ENCODE measurements at places on chromosomes 1 and 21.

- DNase-seq = no peak
Measured at GRCh38 chr1:93710499-93711453, 29.1 kb upstream of the BCAR3 start.

DNA sequence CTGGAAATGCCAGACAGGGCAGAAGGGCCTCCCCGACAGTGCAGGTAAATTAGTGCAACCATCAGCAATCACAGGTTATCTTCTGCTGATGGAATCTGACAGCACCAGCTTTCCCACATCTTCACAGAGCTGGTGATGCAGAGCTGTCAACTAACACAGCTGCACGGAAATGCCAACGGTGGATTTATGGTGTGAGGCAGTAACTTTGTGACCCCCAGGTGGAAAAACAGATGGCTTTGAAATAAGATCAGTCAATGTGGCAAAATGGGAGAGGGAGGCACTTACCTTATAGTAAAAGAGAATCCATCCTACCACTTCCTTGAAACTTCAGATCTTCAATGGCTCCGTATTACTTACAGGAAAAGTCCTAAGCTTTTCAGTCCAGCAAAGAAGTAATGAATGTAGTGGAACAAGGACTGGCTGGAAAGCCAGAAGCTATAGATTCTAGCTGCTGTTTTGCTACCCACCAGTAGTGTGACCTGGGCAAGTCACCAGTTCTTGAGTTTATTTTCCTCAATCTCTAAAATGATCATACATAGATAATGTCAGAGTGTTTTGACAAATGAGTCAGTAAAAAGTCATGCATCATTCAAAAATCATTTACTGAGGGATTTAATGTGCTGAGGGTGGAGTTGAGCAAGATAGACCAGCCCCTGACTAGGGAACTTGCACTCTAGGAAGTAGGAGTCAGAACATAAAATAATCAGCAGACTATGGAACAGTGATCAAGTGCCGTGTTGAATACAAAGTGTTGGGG, 245.7 kb upstream of the JUN start:
- peak; percentile 48 for DNase-seq

DNA sequence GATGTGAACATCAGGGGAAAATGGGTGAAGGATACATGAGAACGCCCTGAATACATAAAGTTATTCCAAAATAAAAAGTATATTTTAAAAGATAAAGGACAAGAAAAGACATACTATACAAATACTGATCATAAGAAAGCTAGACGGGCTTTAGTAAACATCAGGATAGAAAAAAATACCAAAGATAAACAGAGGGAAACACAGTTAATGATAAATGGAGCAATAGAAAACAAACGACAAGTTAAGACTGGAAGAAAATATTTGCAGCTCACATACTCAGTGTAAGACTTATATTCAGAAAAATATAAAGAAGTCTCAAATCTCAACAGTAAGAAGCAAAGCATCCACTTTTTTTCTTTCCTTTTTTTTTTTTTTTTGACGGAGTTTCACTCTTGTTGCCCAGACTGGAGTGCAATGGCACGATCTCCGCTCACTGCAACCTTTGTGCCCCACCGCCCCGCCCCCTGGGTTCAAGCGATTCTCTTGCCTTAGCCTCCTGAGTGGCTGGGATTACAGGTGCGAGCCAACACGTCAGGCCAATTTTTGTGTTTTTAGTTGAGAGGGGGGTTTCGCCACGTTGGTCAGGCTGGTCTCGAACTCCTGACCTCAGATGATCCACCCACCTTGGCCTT, 94.8 kb downstream of the OMA1 start:
- DNase-seq = no peak

DNA sequence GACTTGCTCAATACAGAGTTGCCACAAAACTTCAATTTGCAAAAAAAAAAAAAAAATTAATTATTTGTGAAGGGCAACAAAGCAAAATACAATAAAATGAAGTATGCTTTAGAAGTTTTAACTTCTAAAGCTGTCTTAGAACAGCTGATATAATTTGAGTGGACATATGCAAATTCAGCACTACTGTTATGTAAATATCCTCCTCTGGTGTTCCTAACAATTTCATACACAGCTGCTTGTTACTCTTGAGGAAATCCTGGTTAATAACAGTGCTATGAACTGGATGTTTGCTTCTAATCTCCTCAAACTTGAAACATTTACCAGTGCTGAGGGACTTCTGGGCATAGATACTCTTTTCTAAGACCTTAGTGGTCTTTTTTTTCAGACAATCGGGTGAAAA, 69.6 kb upstream of the COL24A1 start:
- no peak for DNase-seq

DNA sequence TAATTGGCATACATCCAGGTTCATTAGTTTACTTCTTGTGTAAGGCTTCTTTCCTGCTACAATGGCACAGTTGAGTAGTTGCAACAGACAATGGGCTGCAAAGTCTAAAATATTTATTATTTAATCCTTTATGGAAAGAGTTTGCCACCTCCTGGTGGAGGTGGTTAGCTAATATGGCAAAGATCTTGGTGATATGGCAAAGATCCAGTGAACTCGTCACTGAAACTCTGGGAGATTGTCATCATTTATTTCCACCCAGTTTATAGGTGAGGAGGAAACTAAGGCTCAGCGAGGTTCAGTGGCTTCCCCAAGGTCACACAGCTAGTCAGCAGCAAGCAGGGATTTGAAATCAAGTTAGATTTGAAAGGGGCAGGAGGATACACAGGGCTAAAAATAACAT, 16.1 kb upstream of the IFFO2 start:
- peak; percentile 43 for DNase-seq

DNA sequence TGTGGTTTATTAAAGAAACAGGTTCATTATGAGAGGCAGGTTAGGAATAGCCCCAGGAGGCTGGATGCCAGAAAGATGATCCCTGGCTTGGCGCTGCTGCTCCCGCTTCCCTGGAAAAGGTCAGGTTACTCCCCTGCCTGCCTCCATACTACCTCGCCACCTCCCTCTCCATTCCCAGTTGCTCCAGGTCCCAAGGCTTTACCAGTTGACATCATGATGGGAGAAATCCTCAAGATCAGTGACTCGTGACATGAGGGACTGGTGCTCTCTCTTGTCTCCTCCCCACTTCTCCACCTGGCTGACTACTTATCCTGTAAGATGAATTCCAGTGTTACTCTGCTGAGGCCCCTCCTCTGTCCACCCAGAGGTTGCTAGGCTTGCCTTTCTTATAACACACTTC, 19.7 kb downstream of the VASH2 start:
- no peak for DNase-seq

DNA sequence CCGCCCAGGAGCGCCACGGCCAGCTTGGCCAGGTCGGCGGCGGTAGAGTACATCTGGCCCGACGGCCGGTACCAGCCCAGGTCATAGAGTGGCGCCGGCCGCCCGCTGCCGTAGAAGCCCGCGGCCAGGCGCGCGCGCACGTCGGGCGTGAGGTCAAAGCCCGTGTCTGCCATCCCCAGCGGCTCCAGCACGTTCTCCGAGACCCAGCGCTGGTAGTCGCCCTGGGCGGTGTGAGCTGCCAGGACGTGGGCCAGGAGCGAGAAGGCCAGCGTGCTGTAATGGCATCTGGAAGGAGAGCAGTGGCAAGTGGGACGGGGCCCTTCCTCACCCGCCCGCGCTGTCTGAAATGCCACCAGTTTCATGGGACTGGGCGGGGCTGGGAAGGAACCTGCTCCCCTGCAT, 18.9 kb downstream of the LACTBL1 start:
- DNase-seq = no peak

- DNase-seq = no peak
Measured at GRCh38 chr1:67708606-67709005, 23.6 kb downstream of the GADD45A start.

GRCh38 chr1:59083946-59084865, 212.7 kb upstream of the FGGY start:
- no peak for DNase-seq

GRCh38 chr1:174964261-174964971, 35.3 kb upstream of the CACYBP start:
- DNase-seq = peak; percentile 40

- no peak for DNase-seq
Measured at GRCh38 chr1:71270394-71270915, 189.6 kb upstream of the ZRANB2 start.

GRCh38 chr1:177256153-177257075, 85.7 kb downstream of the BRINP2 start:
- peak; percentile 89 for DNase-seq

GRCh38 chr1:62382658-62382955, 54.2 kb upstream of the USP1 start:
- no peak for DNase-seq

DNA sequence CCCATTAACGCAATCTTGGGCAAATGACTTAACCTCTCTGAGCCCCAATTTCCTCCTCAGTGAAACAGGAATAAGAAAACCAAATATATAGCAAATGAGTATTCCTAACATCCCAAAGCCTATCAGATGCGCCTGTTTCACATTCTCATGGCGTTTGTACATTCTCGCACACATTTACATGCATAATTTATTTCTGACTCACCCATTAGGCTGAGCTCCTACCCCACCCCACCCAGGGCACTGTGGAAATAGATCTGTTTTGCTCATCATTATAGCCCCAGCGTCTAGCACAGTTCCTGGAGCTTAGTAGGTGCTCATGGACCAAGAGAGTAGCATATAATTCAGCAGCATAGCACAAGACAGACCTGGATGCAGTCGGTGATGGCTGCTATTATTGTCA, 146.1 kb upstream of the VANGL1 start:
- peak; percentile 78 for DNase-seq

DNA sequence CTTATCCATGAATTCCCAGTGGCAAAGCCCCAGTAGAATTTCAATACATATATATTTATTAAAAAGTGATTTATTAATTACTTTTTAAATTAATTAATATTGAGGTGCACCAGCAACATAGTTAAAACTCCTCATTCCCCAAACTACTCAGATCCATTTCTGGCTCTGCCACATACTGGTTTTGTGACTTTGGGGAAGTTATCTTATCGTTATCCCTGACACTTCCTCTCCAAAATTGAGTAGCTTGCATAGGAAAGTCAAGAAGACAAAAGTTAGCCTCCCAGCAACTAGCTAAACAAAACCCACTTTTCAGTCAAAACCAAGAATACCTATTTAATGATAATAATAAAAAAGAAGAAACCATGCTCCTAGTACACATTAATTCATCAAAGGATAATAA, 35.9 kb downstream of the TCP10L start:
- no peak for DNase-seq

GRCh38 chr1:13864760-13865159, 164.8 kb downstream of the PRDM2 start:
- DNase-seq = no peak

GRCh38 chr1:27143401-27143800, 11.5 kb downstream of the SLC9A1 start:
- peak; percentile 30 for DNase-seq

- no peak for DNase-seq
Measured at GRCh38 chr1:221632072-221632471, 109.8 kb downstream of the DUSP10 start.

DNA sequence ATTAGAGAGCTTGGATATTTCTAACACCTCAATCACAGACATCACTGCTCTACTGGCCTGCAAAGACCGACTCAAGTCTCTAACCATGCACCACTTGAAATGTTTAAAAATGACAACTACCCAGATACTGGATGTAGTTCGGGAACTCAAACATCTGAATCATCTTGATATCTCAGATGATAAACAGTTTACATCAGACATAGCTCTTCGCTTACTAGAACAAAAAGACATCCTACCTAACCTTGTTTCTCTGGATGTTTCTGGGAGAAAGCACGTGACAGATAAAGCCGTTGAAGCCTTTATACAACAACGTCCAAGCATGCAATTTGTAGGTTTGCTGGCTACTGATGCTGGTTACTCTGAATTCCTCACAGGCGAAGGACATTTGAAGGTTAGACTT, 45.1 kb downstream of the ZYG11B start:
- DNase-seq = peak; percentile 31

- no peak for DNase-seq
Measured at GRCh38 chr1:178399177-178399728, 97.5 kb downstream of the CLEC20A start.

GRCh38 chr1:2388004-2388913, 3.1 kb downstream of the MORN1 start:
- DNase-seq = no peak

DNA sequence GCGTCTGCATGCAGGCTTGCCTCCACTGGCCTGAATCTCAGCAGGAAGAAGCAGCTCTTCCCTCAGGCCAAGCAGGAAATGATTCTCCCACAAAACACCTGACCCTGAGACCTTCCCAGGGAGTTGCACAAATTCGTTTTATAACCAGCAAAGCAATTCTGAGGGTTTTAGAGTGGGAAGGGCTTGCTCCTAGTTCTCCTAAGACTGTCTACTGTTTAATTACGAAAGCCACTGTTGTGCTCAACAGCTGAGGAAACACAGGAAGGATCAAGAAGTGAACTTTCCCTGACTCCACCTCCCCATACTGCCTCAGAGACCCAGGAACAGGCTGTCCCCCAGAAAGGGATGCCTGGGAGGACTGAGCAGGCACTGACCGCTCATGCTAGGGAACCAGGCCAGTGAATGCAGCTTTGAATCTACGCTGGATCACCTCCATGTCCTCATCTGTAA, 37.0 kb upstream of the PUM1 start:
- peak; percentile 98 for DNase-seq

- peak; percentile 79 for DNase-seq
Measured at GRCh38 chr1:170126696-170127095, 19.1 kb upstream of the NTMT2 start.

Measured in fibroblast of villous mesenchyme (primary cell).